ENCODE measurements at places on chromosomes 6 and 20.

DNA sequence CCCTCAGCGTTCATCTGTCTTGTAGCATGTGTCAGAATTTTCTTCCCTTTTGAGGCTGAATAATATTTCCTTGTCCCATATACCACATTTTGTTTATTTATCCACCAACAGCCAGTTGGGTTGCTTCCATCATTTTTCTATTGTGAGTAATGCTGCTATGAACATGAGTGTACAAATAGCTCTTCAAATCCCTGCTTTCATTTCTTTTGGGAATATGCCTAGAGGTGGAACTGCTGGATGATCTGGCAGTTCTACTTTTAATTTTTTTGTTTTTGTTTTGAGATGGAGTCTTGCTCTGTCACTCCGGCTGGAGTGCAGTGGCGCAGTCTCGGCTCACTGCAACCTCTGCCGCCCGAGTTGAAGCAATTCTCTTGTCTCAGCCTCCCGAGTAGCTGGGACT lies 64.7 kb downstream of the SASH1 start:
- DNase-seq: no peak

GRCh38 chr20:58627212-58628072 lies 23.6 kb upstream of the STX16 start:
- DNase-seq: peak; percentile 15

DNA sequence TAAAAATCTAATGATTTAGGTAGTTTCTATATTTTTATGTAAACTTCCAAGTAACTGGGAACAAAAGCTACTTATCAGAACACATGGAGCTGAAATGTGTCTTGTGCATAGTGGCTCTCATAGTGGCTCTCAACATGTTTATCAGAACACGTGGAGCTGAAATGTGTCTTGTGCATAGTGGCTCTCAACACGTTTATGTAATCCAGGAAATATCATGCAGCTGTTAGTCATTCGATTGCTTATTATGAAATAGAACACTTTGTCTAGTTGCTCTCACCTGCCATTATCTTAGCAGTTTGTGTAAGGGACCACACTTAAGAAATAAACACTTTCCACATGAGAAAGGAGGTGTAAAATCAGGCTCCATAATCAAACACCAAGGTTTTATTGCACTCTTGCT lies 119.2 kb upstream of the ASCC3 start:
- no peak for DNase-seq

DNA sequence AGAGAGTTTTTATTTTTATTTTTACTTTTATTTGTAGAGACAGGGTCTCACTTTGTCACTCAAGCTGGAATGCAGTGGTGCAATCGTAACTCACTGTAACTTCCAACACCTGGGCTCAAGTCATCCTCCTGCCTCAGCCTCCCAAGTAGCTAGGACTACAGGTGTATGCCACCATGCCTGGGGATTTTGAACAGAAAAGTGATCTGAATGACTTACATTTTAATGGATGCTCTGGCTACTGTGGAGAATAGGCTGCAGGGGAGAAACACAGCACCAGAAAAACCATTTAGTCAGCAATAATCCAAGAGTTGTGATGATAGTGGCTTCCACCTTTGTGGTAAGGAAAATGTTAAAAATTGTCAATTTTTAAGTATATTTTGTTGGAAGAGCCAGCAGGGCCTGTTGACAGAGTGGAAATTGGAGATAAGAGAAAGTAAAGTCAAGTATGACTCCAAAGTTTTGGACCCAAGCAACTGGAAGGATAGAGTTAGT lies 106.0 kb upstream of the LOC128125822 start:
- DNase-seq: no peak

DNA sequence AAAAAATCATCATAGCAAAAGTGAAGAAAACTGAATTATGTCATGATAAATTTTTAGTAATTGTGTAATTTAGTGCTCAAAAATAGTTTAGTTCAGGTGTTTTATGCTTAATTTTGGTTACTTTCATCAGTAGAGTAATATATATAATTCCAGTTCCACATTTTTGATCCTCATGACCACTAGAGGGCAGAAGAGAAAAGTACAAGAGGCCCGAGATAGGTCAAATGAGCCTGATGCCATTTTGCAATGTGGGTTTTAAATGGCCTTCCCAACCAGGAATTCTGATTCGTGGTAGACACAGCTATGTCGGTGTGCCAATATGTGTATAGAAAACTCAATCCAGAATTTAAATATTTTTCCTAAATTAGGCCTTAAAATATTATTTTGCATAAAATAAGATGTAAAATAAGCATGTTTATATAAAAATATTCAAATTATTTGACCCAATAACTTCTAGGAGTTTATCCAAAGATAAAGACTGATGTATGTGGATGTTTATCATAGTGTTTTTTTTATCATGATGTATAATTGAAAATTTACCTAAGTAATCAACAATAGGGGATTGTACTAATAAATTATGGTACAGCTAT lies 159.7 kb upstream of the RPS6KA2 start:
- peak; percentile 85 for DNase-seq

DNA sequence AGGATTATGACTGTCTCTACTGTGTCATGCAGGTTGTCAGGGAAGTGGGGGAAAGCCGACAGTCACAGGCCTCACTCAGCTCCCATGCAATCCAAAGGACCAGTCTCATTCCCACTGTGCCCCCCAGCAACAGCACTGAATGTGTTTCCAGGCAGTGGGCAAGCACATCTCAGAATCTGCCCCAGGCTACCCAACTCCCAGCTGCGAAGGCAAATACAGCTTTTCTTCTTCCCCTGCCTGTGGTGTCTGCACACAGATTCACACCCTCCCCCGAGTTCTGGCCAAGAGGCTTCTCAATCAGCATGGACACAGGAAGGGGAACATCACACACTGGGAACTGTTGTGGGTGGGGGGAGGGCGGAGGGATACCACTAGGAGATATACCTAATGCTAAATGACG lies 75.3 kb downstream of the SNAP91 start:
- no peak for DNase-seq

DNA sequence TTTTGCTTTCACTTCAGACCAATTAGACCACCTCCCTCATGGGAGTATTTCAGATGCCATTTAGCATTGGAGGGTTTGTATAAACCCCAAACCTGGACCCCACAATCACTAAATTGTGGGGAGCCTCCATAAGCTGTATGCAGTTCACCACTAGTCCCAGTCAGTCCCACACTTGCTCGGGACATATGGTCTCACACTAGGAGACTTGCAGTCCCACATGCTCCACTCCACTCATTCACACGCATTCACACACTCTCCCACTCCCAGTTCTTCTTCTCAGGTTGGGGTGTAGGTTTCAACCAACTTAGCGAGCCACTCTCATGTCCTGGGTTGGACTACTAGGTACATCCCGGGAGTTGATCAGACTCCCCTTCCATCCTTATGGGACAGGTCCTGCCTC lies 84.5 kb upstream of the GPR6 start:
- DNase-seq: no peak

- no peak for DNase-seq
Observed at GRCh38 chr6:42274898-42275297, 57.2 kb upstream of the MRPS10 start.

DNA sequence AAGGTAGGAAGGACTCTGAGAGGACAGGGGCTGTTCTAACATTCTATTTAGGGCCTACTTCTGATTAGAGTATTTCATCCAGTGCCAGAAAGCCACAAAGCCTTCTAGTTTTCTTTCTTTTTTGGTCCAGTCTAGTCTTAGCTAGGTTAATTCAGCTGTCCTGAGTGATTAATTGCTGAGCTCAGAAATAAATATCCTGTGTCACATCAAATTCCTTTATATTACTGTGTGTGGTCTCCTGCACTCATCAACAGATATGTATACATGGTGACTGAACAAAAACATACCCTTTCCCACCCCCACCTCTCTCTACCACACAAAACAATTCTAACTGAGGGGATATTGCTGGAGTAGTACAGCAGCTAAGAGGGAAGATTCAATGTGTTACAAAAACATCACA lies 601.5 kb upstream of the NRSN1 start:
- DNase-seq: peak; percentile 79

DNA sequence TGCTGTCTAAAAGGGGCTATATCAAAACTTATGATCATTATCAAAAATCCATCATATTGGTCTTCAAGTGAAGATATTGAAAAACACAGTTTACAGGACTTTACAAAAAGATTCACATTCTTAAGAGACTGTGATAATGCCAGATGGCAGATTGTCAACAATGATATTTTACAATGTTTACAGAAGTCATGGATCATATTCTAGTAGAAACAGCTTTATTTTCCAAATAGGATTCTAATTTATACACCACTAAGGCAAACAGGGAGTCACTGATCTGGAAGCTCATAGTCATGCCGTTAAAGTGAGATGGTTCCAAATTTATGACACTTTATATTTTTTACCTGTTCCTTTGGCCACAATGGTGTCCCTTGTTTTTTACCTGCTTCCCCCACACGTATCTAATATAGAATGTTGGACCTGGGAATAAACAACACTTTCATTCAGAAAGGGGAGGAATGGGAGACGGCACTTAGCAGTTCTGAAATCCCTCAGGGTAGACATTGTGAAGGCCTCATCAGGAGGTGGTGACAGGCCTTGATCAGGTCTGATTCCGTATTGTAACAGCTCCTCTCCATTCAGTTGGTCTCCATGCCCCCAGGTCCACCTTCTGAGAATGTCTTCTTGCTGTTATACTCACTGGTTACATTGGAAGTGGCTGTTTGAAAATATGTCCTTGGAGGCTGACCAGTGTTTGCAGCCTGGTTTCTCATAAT lies 228.6 kb downstream of the ADGB start:
- no peak for DNase-seq

- no peak for DNase-seq
Observed at GRCh38 chr20:45444050-45444449, 25.5 kb upstream of the WFDC2 start.

- DNase-seq: no peak
Observed at GRCh38 chr6:138769102-138769676, 4.4 kb upstream of the CCDC28A start.

DNA sequence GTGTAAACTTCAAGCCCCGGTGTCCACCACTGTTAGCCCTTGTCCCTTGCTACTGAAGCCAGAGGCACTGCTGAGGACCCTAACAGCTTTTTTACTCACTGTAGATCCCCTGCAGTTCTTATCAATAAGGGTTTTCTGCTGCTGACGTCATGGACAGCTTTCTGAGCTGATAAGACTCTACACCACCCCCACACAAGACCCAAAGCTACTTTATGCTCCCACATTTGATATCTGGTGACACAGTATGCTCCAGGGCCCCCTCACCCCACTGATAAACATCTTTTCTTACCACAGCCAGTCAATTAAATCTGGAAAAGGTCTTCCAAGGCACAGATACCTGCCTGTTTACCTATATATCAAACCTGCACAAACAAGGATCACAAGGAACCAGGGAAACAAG lies 65.3 kb downstream of the NUS1 start:
- no peak for DNase-seq

DNA sequence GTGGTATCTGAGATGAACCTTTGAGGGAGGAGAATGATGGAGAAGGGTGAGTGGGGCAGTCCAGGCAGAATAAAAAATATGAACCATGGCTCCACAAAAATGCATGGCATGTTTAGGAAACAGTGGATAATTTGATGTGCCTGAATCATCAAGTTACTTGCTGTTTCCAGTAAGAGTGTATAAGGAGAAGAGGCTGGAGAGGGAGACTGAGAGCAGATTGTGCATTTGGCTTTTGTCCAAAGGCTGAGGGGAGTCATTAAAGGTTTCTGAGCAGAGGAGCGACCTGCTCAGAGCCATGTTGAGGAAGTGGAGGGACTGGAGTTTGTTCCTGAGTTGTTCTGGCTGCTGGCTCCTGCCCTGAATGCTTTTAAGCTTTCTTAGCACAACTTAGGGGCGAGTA lies 6.1 kb downstream of the MMP24 start:
- DNase-seq: no peak

GRCh38 chr6:21611485-21611884 lies 17.9 kb downstream of the SOX4 start:
- DNase-seq: no peak

Measured in kidney (tissue), 22 donors.